Fibroblast of mammary gland (primary cell): ENCODE measurements at places on chromosomes 1 and 21.

- no peak for DNase-seq
Observed at GRCh38 chr1:28926629-28927265, 12.4 kb downstream of the EPB41 start.

GRCh38 chr1:244150665-244151064, 99.6 kb downstream of the ZBTB18 start:
- DNase-seq, result no peak

DNA sequence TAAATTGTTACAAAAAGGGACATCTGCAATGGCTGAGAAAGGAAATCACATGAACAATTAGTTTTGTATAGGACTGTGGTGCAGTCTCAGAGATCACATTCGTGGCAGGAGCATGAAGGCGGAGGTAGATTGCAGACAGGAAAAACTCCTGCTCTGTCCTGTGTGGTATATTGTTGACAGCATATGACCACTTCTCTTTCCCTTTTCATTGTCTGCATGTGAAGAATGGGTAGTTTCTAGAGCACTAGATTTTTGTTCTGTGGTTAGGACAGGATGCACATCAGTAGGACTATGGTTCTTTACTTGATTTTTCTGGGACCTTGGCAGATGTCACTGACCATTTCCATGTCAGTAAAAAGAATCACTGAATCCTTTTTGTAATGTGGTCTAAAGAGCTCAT, 625.9 kb upstream of the PKN2 start:
- no peak for DNase-seq

DNA sequence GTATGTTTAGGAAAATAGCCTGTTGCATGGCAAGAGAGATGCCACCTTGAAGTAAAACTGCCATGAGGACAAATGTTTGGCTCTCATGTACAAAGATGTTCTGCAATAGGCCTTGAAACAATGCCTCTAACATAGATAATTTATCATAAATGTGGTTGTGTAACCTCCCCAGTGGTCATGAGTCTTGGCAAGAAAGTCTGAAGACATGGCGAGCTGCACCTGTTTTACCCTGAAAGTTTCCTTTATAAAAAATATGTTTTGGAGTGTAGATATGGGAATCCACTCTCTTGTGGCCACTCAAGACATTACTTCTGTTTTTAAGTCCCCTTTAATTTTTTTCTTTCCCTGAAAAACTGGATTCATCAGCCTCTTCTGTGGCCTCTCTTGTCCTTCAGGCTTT, 2217.1 kb downstream of the NCAM2 start:
- DNase-seq, result no peak

DNA sequence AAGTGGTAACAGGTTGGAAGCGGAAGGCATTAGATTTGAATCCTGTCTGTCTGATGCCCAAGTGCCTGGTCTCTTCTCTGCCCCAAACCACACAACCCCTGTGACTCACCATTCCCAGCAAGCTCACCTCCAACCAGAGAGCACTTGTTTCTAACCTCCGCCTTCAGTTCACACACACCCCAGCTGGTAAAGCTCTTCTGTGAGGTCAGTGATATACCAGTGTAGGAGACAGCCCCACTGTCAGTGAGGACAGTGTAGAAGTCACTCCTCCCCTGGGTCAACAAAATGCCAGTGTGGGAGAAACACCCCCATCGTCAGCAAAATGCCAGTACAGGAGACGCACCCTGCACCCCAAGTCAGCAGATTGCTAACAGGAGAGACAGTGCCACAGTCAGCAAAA, 2.6 kb downstream of the RIMS3 start:
- DNase-seq, result no peak

DNA sequence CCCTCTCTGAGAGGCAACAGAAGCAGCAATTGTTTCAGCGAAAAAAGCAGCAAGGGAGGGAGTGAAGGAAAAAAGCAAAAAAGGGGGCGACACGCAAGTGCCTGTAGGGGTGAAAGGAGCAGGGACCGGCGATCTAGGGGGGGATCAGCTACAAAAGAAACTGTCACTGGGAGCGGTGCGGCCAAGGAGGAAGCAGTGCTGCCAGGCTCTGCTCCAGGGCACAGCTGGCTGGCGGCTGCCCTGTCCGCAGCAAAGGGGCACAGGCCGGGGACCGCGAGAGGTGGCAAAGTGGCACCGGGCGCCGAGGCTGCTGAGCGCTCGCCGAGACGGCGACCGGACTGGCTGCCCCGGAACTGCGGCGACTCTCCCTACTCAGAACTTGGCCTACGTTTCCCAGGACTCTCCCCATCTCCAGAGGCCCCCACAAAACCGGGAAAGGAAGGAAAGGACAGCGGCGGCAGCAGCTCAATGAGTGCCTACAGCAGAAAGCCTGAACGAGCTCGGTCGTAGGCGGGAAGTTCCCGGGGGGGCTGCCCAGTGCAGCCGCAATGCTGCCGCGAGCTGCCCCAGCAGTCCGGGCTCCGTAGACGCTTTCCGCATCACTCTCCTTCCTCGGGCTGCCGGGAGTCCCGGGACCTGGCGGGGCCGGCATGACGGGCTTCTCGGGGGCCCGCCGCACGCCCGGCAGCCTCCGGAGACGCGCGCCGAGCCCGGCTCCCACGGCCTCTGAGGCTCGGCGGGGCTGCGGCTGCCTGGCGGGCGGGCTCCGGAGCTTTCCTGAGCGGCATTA, 1.0 kb upstream of the CDKN2C start:
- peak; percentile 11 for DNase-seq

DNA sequence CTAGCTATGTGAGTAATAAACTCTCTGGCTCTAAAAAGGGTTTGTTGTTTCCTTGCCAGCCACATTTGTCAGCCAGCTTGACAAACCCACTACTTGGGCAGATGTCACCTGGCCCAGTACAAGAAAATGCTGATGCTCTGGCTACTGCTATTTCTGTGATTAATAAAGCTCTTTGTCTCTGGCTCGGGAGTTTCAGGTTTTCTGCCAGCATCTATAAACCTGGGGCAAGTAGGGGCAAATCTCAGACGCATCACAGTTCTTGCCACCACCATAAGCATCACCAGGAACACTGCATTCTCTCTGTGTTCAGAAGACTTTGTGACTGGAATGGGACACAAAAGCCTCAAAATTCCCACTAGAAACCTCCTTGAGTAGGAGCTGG, 2.5 kb downstream of the ITLN2 start:
- DNase-seq, result no peak

DNA sequence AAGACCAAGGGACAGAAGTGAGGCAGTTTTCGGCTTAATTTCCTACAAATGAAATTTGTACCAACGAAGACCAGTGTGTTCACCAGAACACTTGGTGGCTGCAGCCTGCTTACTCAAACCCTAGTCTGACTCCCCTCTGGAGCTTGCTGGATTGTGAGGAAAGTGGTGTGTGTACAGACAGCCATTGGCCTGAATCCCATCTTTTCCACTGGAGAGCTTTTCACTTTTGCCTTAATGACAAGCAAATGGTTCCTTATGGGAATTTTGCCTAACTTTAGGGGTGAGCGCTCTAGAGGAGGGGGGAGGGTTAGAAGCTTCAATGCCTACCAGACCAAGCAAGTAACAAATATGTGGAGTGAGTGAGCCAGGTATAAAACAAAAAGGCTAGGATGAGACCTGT, 17.3 kb downstream of the METTL13 start:
- DNase-seq, result peak; percentile 20

DNA sequence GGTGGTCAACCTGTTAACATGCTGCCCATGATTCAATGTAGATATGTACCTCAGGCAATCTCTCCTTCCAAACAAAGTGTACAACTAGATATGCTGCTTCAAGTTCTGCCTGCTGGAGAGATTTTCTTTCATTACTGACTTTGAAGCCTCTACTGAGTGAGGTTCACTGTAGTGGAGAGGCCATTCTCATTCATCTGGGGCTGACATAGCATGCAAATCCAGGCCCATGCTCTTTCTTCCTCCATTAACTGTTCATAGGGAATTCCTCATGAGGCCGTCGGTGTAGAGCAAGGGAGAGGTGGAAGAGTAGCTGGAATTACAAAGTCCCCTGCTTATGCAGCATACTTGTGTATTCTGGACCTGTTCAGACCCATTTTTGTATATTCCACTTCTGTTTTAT, 38.6 kb downstream of the VANGL2 start:
- no peak for DNase-seq

DNA sequence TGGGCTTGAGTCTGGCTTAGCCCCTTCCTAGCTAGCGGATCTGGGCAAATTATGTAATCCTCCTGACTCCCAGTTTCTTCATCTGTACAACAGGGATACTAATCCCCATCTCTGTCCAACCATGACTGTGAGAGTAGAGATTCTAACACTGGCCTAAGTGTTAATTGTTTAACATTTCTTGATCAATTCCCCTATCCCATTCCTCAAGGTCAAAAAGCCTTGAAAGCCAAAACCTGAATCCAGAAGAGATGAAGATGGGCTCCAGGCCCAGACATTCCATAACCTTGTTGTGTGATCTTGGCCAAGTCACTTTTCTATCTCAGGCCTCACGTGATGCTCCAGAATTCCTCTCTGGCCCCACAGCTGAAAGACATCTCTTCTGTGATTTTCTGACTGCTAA, 18.8 kb upstream of the PHLDA3 start:
- DNase-seq, result no peak

DNA sequence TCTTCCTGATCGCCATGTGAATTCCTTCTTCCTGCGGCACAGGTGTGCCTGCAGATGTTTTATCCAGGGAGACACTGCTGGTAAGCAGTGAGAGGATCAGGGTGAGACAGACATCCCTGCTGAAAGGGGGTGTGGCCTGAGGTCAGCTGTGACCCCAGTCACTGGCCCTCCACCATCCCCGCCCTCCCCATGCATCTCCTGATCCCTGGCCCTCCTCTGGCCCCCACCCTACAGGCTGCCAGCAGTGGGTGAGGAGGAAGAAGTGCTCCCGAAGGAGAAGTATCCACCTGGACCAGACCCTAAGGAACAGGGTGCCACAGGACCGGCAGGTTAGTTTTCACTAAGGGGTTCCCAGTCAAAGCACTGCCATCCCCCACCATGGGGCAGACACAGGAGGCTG, 85.3 kb downstream of the GLIS1 start:
- no peak for DNase-seq

DNA sequence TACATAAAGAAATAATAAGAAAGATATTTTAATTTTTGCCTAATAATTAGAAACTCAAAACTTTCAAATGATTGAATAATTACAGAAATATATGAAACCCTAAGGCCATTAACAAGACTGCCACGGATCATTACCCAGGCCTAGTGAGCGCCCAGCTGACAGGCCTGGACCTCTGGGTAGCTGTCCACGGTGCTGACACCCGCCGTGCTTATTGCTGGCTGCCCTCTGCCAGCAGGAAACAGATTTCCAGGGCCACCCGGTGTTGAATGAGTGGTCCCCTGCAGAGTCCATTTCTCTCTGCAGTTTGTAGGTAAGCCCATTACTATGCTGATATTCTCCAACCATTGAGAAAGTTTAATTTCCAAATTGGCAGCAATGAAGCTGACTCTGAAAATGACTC, 254.4 kb upstream of the GJB5 start:
- no peak for DNase-seq
